NCI-H510A treated with DMSO at 0.1 percent for 48 hours (cell line): ENCODE measurements at places on chromosomes 3 and 15.

- no peak for DNase-seq
These were observed 161.2 kb upstream of the TMCO5A start for GRCh38 chr15:37773111-37773860.

GRCh38 chr3:167001374-167001773 is 378.7 kb downstream of the ZBBX start:
- no peak for DNase-seq

GRCh38 chr15:38670128-38671005 is 105.8 kb upstream of the RASGRP1 start:
- no peak for DNase-seq

DNA sequence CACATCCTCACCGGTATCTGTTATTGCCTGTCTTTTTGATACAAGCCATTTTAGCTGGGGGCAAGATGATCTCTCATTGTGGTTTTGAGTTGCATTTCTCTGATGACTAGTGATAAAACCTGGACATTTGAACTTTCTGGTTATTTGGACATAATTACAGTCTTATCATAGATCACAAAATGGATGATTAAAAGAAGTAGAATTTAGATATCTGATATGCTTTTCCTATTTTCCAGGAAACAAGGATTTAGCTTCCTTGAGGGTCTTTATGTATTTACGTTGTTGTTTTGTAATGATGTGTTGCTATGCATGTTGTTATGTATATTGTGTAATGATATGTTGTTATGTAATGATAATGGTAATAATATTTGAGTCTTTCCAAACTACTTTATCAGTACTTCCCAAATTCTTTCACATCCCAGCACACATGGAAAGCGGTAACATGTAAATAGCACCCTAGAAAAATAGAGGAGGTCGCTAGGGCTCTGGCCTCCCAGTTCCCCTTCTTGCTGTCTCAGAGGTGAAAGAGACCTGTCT is 53.8 kb downstream of the GJD2 start:
- no peak for DNase-seq

DNA sequence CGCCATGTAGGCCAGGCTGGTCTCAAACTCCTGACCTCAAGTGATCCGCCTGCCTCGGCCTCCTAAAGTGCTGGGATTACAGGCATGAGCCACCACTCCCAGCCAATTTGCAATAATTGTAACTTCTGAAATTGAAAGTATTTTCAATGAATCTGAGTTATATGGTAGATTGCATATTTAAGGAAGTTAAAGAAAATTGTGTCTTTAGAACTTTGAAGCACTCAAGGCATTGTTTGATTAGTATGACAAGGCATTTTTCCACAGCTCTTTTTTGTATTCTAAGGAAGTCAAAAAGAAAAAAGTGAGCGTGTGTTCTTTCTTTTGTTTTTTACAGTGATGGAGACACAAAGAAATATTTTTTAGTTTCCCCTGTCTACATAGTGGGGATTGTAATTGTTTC is 15.7 kb upstream of the RPLP1 start:
- no peak for DNase-seq
